ENCODE measurements at places on chromosomes 6 and 20.

- no peak for DNase-seq
Measured at GRCh38 chr6:132219901-132220300, 181.4 kb downstream of the MOXD1 start.

DNA sequence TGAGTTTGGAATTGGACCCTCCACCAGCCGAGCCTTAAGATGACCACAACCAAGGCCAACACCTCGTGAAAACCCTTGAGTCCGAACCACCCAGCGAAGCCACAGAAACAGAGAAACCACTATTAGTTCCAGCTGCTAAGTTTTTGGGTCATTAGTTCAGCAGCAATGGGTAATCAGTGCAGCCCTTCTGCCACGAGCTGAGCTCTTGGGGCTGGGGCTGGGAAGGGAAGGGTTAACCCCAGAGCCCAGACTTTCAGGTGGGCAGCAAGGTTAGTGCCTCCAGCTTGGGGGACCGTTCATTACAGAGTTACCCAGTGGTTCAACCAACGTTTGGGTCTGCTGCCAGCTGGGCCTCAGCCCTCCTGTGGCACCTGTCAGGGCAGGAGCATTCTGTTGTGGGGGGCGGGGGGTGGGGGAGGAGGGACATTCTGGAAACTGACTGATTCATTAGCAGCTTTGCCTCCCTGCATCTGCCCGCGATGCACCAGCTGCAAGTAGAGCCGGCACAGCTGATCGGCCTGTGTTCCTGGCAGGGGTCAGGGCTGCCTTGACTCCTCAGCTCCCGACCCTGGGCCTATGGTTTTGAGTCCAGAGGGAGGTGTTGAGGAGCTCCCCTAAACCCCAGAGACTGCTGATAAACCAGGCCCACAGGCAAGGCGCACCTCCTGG is 52.7 kb downstream of the TGM2 start:
- no peak for DNase-seq

DNA sequence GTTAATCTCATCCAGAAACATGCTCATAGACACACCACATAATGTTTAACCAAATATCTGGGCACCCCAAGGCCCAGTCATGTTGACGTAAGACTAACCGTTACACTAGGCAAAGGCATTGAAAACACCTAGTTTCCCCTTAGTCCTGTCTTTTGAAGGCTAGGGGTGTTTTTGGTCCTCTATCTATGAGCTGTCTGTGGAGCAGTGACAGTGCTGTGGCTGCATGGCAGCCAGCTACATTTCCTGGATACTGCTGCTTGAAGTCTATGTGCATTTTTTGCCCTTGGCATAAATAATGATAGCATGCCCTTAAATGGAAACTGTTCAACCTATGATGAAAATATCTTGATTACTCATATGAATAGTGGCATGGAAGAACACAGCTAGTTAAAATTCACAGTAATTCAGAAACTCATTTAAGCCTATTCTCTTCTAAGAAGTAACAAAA is 18.6 kb downstream of the FARS2 start:
- no peak for DNase-seq

- DNase-seq: no peak
Measured at GRCh38 chr20:53586640-53587039, 7.0 kb downstream of the ZNF217 start.

GRCh38 chr6:148175550-148176188 is 167.0 kb upstream of the SASH1 start:
- no peak for DNase-seq

DNA sequence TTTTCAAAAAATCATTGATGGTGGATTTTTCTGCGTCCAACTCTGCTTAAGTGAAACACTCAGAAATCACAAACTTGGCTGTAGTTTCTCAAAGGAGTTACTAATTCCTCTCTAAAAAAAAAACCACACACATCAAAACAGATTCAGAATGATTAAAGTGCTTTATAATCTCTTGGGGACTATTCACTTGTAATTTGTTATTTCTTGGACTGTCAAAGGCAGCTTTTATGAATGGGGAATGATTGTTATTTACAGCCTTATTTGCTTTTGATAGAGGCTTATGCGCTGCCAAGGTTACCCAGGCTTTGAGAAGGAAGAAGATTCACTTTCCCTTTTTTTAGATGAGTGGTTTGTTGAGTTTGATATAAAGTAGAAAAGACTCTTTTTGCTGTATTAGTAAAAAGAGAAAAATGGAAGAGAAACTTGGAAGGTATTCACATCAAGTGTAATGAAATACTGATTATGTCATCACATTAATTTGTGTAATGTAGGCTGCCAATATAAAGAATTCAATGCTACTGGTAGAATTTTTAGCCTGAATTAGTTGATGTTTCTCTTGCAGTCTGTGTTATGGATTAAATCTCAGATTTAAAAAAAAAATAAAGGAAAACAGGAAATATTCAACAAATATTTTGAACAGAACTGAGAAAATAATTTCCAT is 381.0 kb upstream of the SASH1 start:
- DNase-seq: no peak

GRCh38 chr6:27495386-27496135 is 22.7 kb upstream of the ZNF184 start:
- DNase-seq: no peak

DNA sequence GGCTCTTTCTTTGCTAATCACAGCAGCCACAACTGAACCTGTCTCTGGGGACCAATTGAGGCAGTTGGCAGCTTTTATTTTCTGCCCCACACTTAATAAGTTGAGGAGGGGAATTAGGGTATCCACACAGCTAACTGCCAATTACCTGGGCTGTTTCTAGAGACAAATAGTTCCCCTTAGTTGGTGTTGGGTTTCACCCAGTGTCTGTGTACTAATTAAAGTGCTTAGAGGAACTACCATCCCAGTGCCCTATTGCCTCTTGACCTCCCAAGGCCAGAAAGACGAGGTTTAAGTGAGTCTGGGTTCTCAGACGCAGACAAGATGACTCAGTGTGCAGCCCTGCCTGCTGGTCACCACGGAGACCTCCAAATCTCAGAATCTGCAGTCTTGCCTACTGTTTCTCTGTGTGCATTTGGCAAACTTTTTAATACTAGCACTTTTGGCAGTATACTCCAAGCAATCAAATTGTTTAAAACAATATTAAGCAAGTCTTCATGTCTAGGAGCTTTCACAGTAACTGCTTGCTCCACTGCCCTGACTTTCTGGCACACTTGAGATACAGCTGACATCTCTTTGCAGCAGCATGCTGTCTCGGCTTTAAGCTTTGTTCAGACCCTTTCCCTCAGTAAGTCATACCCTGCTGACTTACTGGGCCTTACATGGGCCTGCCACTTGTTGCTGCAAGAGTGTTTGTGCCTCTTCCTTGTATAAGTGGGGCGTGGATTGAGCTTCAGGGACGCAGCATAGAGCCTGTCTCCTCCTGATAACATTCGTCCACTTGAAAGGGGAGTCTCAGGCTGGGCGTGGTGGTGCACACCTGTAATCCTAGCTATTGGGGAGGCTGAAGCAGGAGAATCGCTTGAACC is 31.9 kb downstream of the STK35 start:
- peak; percentile 53 for DNase-seq

DNA sequence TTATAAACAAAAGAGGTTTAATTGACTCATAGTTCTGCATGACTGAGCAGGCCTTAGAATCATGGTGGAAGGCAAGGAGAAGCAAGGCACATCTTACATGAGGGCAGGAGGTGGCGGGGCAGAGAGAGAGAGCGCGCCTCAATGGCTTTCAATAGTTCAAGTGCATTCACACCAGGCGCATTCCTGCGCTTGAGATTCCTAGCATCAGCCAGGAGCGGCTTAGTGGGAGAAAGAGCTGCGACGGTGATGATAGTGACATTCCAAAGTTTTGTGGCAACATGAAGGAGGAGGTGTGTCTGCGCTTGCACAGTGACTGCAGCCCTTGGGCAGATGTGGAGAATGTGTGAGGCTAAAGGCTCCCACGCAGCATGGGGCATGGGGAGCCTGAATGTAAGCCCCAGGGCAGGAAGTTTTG is 25.0 kb upstream of the EMILIN3 start:
- DNase-seq: peak; percentile 14

DNA sequence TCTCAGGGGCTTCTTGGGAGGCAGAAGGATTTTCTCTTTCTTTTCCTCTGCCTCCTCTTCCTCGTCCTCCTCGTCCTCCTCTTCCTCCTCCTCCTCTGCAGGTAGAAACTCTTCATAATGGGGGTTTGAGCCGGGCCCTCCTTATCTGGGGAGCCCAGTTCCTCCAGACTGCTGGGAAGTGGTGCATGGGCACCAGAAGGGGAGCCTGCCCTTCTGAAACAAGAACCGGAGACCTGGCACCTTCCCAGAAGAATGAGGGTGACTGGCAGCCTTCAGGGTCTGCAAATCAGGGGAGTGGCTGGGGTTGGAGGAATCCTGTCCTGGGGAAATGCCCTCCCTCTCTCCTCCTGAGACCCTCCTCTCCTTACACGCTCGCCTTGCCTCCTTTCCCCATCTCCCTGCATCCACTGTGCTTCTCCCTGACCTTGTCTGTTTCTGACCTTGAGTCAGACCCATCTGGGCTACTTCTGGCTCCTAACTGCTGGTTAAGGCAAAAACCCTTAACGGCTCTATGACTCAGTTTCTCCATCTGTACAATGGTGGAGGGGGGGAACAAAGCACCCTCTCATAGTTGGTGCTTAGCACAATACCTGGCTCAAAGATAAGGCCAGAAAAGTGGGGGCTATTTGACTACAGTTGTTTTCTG is 1.7 kb downstream of the TULP1 start:
- DNase-seq: no peak

DNA sequence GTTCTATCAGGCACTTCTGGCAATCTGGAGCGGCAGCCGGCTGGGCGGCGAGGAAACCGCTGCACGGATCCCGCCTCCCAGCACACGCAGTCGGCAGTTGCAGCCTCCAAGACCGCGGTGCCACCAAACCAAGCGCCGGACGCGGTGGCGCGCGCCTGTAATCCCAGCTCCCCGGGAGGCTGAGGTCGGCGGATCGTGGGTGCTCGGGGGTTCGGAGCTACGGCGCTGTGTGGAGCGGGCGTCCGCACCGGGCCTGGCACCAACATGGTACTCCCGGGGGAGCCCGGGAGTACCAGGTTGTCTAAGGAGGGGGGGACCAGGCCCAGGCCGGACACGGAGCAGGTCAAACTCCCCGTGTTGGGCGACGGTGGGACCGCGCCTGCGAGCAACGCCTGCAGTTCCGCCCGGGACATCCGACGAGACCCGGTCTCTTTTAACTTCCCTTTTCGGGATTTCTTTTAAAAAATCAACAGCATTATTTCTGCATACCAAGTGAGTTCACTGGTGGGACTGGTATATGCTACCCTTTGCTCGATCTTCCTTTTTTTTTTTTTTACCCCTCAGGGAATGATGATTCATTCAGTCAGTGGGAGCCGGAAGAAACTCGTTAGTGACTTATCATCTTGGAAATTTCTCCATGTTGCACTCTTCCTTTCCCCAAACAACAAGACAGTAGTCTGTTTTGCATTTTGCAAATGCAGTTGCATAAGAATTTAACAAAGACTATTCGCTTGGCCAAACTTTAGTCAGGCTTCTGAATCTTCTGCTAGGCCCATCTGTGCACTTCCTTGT is 27.6 kb downstream of the ZNF311 start:
- peak; percentile 81 for DNase-seq

DNA sequence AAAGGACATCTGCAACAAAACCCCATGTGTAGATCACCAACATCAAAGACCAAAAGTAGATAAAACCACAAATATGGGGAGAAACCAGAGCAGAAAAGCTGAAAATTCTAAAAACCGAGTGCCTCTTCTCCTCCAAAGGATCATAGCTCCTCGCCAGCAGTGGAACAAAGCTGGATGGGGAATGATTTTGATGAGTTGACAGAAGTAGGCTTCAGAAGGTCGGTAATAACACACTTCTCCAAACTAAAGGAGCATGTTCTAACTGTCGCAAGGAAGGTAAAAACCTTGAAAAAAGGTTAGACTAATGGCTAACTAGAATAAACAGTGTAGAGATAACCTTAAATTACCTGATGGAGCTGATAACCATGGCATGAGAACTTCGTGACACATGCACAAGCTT is 109.9 kb upstream of the SYNCRIP start:
- no peak for DNase-seq

- DNase-seq: no peak
Measured at GRCh38 chr6:132446141-132446854, 45.0 kb upstream of the MOXD1 start.

GRCh38 chr6:26175428-26176181 is 88.4 kb downstream of the HFE start:
- no peak for DNase-seq

GRCh38 chr6:133208183-133208755 is 32.9 kb upstream of the EYA4 start:
- no peak for DNase-seq

DNA sequence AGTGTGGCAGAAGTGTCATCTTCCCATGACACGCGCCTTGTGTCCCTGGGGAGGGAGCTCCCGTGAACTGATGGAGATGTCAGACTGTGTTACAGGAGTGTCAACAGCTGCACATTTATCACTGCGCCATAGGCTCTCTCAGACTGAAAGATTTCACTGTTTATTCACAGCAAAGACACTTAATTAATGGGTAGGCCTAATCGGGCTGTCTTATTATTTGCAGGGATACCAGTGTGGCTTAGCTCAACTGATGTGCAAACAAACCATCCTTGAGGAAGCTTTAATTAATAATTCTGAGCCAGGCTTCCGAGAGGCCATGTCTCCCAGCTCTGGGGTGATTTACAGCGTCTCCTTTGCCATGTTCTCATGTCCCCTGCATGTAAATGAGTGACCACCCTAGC is 771.0 kb downstream of the QKI start:
- DNase-seq: no peak

DNA sequence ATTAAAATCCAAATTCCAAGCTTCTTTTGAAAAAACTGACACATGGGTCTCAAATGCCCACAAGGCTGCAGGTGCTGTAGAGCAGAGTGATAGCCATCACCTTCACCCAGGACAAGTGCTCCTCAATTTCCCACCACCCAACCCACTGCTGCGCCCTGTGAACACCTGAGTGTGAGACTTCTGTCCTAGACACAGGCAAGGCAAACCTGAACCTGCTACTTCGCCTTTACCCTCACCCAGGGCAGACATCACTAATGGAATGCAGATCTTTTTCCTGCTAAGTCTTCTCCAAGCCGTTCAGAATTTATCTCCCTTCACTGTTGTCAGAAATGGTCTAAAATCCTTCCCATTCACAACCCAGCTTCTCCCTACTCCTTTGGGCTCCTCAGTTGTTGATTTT is 65.9 kb downstream of the PREX1 start:
- no peak for DNase-seq

DNA sequence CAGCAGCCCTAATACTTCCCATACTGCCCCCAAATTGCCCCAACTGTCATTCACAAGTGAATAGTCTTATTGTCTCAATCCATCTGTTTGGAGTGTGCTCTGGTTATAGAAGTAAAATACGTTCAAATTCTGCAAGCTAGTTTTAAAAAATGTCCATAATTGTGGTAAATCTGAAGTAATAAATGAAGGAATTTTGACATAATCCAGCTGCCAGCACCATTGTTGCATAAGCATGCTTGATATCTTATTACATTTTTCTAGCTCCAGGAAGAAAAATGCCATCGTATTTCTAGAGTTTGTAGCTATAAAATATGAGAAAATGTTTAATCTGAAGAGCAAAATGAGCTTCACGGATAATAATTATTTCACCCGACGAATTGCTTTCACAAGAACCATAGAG is 664.7 kb downstream of the RFPL4B start:
- no peak for DNase-seq

Measured in spleen (tissue), 13 donors.